ENCODE measurements at places on chromosomes 11 and 22. TPM values are rescaled to one million over a fixed set of nuclear protein-coding genes. Genes with fewer than 3 reads are reported as not detected.

DNA sequence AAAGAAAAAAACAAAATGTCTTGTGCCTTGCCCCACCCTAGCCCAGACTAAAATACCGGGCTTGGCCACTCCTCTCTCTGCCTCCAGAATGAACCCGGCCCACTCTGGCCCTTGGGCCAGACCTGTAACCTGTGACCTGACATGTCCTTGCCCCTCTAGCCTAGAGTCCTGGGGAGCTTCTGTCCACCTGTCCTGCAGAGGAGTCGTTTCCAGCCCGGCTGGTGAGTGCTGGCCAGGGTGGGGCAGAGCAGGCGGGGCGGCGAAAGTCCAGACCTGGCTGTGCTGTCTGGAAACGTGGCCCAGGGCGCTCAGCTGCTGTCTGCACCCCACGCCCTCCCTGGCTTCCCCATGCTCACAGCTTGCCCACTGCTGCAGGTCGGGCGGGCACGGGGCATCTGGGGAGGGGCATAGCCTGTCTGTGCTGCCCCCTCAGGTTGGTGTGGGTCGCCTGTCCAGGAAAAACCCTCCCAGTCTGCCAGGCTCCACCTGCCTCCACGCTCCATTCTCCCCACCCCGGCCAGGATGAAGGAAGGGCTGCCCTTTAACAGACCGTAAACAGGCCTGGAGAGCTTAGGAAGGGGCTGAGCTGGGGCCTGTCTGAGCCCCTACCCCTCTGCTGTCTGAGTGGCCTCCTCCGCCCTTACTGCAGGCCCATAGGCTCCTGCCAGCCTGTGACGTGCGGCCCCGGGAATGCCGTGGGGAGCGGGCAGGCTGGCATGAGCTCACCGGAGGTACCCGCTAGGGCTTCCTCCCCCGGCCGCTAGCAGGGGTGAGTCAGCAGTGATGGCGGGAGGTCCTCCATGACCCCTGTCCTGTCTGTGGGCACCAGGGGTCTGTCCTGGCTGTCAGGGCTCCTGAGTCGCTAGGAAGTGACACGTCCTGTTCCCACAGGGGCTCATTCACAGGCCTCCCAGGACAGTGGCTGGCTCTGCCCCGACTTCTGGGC lies 1.9 kb downstream of the CD151 start:
- DNase-seq: peak; percentile 88

- DNase-seq: peak; percentile 23
Observed at GRCh38 chr22:33579448-33580093, 340.7 kb downstream of the LARGE1 start.

DNA sequence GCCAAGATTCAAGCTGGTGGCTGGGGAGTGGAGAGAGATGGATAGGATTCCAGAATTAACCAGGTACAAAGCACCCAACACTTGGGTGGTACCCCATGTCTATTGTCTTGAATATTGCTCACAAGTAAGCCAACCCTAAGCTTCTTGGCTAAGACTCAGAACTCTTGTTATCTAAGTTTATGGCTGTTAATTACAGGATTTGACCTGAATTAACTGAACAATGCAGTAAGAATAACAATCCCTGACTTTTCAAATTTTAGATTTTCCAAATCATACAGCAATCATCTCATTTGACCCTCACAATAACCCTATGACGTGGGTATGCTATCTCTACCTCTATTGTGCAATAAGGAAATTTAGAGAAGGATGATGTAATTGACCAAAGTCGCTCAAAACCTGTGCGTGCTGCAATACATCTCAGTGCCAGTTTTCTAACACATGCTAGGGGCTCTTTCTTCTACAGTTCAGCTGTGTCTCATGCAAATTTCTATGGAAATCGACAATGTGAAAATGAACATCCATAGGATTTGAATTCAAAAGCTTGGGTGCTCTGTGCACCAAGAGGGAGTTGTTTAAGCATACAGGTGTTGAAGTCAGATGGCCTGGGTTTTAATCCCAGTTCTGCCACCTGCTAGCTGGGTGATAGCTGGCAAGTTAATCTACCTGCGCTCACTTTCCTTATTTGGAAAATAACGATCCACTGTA lies 40.1 kb upstream of the APLNR start:
- peak; percentile 71 for DNase-seq

DNA sequence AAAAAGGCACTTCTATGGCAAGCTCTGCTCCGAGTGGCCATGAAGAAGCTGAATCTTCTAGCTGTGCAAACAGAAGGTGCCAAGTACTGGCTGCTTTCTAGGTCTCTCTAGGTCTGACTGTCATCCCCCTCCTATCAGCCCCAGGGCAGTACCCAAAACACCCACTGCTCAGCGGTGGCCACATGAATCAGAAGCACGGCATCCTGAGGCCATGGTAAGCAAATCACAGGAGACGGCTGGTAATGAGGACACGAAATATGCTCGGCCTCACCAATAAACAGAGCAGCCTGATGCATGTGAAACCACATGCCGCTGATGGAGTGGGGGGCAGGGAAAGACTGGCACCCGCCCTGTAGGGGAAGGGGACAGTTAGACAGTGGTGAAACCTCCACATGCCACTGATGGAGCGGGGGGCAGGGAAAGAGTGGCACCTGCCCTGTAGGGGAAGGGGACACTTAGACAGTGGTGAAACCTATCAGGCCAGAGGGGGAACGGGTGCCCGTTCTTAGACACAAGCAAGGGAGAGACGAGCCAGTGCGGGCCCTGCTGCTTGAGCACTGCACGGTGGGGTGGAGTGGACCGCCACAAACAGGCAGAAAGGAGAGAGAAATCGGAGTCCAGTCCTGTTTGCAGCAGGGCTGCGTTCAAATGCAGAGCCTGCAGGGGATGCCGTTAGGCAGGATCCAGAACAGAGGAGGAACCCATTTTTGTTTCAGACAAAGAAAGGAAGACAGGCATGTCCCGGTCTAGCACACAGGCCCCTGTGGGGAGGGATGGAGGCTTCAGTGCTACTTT lies 29.9 kb upstream of the MOB2 start:
- DNase-seq: no peak

TRIM34 gene
- 17.0 TPM for total RNA-seq

- no peak for DNase-seq
Observed at GRCh38 chr11:100010393-100010792, 676.7 kb upstream of the ARHGAP42 start.

GRCh38 chr11:67099831-67100324 lies 19.2 kb upstream of the KDM2A start:
- no peak for DNase-seq

DNA sequence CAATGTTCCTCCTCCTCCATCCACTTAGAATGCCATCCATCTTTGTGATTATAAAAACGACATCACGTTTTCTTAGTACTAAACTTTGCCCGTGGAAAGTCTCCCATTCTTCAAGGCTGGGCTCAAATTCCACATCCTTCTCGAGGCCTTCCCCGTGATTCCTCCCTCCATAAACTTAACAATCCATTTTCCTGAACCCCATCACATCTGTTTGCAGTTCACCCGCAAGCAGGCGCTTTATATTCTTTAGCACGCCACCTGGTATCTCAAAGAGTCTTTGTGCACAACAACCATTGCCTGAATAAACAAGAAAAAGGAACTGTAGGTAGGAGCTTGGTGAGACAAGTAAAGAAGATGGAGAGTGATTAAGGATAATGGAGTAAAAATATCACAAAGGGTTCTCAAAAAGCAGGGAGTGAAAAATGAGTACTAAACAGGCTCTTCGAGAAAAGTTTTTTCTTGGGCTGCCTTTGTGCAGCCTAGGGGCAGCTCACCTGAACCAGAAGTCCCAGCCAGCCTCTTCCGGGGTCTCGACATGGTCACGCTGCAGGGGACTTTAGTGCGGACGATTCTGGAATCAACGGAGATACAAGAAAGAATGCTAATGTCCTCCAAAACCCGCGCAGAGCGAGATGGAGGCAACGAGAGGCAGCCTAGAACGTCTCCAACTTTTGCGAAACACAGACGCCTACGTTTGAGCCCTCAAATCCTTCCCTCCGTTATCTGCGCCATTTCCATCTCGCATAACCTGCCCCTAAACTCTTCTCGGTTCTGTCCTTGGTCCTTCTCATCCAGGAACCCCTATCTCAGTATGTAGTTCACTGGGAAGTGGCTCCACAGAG lies 585 bp downstream of the THYN1 start:
- no peak for DNase-seq

GRCh38 chr11:57457643-57458023 lies 2.7 kb upstream of the RTN4RL2 start:
- DNase-seq: no peak

TESMIN gene
- total RNA-seq: 2.4 TPM

DNA sequence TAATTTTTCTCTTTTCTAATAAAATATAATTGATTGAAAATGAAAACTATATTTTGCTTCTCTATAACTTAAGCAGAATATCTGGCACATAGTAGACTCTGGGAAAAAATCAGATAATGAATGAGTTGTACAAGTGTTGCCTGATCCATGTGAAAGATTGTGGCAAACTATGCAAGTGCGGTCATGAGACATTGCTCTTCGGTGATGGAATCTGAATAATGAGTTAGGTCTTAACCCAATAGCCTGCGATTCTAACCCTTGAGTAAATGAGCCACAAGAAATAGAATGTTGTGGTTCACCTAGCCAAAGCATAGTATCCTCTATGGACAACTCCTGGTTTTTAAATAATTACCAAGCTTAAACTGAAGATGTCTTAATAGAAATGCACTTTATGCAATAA lies 333.7 kb upstream of the LUZP2 start:
- no peak for DNase-seq

CDHR5 gene
- not detected for total RNA-seq

DNA sequence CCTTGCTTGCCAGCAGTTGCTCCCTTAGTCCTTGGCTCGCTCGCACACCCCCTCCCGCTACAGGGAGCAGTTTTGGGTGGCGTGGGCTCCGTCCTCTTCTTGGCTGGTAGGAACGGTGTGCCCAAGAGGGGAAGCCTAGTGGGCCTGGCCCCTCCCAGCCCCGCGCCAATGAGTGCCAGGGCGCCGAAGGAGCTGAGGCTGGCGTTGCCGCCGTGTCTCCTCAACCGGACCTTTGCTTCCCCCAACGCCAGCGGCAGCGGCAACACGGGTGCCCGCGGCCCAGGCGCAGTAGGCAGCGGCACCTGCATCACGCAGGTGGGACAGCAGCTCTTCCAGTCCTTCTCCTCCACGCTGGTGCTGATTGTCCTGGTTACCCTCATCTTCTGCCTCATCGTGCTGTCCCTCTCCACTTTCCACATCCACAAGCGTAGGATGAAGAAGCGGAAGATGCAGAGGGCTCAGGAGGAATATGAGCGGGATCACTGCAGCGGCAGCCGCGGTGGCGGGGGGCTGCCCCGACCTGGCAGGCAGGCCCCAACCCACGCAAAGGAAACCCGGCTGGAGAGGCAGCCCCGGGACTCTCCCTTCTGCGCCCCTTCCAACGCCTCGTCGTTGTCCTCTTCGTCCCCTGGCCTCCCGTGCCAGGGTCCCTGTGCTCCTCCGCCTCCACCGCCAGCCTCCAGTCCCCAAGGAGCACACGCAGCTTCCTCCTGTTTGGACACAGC lies 1.6 kb downstream of the C11orf87 start:
- DNase-seq: no peak

DNA sequence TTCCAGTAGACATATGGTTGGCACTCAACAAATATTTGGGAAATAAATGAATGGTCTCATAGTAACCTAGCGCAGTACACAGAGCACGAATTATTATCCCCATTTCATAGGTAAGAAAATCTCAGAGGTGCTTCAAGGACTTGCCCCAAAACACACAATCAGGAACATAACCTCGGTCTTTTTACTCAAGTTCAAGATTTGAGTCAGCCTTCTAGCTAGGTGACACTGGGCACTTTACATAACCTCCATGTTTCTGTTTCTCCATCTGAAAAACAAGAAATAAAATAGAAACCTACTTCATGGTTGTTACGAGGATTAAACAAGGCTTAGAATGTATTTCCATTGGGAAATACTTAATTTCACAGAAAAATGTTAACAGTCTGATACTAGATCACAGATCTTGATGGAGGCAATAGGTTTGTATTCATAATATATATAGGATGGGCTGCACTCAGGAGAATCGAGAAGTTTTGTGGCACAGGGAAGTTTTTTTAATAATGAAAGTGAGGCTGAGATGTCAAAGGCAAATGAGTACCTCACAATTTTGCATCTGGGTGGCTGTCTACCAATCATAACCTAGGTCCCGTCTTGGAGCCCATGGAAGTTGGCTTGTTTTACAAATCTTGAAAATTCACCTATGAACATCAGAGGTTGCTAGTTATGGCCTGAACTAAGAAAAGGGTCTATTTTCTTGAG lies 147.4 kb upstream of the ZC3H12C start:
- no peak for DNase-seq

DNA sequence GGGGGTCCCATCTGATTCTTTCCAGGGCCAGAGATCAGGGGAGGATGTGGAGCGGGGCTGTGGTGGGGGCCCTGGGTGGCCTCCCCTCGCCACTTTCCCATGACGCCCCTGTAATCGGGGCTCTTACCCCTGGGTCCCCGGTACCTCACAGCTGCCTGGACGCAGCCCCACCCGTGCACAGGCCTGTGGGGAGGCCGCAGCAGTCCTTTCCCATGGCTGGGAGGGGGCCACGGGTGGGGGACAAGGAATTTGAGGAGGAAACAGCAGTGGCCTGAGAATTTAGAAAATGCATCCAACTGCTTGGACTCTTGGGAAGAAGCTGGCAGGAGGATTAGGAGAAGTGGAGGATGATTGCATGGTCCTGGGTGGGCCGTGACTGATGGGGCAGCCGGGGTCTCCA lies 18.0 kb downstream of the H19 start:
- DNase-seq: no peak

GRCh38 chr22:49405590-49405989 lies 422.1 kb downstream of the BRD1 start:
- DNase-seq: no peak

DNA sequence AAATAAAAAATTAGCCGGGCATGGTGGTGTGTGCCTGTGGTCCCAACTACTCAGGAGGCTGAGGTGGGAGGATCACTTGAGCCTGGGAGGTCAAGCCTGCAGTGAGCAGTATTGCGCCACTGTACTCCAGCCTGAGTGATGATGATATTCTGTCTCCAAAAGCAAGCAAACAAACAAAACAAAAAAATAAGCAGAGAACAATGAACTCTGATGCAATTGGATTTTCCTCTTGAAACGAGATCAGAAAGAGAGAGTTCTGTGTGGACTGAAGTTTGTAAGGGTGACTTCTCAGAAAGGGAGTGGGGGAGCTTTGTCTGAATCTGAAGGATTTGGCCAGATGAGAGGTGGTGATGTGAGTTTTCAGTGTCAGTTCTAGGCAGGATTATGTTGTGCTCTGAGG lies 6.0 kb upstream of the TMEM123 start:
- no peak for DNase-seq

DNA sequence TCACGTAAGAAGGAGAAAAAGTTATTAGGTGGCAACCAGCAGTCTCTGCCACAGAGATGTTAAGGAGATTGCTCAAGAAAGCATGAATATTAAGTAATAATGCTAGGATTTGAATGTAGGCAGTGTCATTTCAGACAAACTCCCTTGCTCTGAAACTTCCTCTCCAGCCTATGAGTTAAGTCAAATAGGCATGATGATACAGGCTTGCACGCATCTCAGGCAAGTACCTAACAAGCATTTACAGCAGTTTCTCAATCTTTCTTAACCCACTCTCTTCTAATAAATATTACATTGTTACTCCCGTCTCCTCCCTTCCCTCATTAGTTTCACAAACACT lies 72.7 kb downstream of the RAB38 start:
- no peak for DNase-seq

GRCh38 chr11:67044496-67044895 lies 12.2 kb upstream of the RHOD start:
- no peak for DNase-seq

- DNase-seq: no peak
Observed at GRCh38 chr22:34805771-34806170, 260.2 kb upstream of the ISX start.
